ENCODE measurements at places on chromosomes 6 and 20.

- no peak for DNase-seq
Measured at GRCh38 chr6:22570185-22570551, 802 bp downstream of the HDGFL1 start.

DNA sequence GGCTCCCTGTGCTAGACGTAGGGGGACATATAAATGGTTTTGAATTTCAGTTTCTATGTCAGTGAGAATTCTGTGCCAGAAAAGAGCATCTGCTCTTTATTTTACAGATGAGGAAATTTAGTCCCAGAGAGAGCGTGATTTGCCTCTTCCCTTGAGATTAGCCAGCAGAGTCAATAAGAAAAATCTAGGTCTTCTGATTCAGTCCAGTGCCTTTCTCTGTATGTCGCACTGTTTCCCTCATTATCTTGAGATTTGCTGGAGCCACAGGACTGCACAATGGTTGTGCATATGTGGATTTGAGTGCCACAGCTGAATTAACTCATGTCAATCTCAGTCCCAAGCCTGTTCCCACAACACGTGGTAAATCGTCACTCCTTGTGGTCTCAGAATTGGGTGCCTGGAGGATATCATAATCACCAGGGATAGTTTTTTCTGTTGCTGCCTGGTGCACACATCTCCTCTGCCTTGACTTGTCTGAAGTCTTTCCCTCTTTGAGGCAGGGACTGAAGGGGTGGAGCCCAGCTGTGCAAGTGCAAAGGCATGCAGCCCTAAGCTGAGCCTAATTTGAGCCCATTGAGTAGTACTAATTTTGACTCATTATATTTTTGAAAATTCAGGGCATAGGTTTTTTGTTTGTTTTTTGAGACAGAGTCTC lies 276.7 kb downstream of the SOX4 start:
- DNase-seq: no peak

- no peak for DNase-seq
Measured at GRCh38 chr6:17850281-17850680, 137.2 kb downstream of the KIF13A start.

GRCh38 chr6:116783852-116784251 lies 18.3 kb upstream of the FAM162B start:
- no peak for DNase-seq

- no peak for DNase-seq
Measured at GRCh38 chr6:156809034-156809433, 31.9 kb downstream of the ARID1B start.

Data from NCI-H1930 (cell line).